ENCODE measurements at places on chromosomes 5 and 9.

DNA sequence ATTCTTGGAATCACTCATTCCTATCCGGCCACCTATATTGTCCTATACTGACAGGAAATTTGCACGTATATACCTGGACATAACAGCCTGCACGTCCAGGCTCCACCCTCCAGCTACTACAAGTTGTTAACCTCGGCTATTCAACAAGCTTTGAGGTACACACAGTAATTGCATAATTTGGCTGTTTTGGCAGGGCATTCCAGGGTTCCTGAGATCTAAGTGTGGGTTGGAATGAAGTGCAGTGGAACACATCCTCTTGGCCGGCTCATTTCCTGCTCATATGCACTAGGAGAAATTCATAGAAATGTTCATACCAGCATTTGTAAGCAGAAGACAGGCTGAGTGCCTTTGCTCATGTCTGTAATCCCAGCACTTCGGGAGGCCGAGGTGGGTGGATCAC is 222.3 kb downstream of the FBXL7 start:
- no peak for DNase-seq

DNA sequence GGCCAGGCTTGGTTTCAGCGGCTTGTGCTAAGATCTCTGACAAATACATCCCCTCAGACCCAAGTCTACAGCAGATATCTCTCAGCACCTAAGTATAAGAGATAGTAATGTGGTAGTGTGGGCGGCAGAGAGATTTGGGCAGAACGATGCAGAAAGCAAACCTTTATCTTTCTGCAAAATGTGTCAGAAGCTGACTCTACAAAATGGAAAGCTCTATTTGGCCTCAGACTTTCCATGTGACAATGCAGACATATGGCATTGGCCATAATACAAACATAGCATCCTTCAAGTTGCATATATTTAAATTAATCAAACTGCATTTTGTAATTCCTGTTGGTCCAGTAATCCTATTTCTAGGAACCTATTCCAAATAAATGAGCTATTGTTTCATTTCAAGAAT is 102.5 kb upstream of the RAI14 start:
- no peak for DNase-seq

DNA sequence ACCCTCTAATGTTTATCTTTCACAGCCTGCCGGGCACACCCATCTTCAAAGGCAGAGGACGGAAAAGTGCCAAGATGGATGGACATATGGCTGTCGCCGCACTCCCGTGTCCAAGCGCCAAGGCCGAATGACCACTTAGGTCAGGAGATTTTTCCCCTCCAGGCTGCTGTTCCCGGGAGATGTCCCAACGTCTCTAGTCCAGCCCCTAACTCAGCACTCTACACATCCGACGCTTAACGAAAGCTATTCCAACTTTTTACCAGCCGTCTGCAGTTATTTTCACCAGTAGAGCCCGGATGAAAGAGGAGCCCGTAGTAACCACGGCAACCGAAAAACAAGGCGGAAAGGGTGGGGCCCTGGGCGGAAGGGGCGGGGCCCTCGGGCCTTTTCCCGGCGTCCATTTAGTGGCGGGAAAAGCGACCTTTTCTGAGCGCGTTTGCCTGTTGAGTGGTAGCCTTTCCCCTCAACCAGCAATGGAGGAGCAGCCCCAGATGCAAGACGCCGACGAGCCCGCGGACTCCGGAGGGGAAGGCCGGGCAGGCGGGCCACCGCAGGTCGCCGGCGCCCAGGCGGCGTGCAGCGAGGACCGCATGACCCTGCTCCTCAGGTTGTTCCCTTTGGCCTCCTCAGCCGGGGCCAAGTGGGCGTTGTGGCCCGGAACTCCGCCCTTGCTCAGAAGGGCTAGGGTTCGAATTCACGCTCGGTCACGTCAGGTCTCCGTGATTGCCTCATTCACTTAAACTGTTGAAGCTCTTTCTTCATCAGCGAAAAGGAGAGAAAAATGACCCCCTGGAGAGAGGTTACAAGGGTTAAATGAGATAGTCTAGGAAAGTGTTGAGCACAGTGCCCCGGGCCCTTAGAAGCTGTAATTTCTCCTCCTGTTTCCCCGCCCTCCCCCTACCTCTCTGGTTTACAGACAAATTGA is at the start of gene CENPH:
TSS of gene CENPH (plus strand) at position 422 of the 925 bp plus-strand sequence. CDS start at position 474, 52 bp downstream.
- DNase-seq, result peak; percentile 89

- DNase-seq, result no peak
These were observed 7.8 kb upstream of the BOD1 start for GRCh38 chr5:173624282-173624681.

DNA sequence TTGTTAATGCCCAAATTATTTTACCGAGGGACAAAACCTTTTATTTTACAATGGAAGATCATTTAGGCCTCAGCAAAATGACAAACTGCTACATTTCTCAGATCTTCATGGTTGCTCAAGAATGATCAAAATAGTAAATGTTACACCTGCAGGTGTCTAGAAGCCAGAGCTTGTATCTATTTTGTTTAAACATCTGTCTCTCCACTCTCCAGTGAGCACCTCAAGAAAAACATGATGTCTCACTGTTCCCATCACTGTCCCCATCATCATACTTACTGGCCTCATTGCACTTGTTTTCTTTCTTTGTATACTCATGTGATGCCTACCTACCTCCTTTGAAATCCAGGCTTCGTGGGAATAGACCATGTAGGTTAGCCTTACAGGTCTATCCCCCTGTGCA is 149.6 kb downstream of the TTLL11 start:
- DNase-seq, result no peak

DNA sequence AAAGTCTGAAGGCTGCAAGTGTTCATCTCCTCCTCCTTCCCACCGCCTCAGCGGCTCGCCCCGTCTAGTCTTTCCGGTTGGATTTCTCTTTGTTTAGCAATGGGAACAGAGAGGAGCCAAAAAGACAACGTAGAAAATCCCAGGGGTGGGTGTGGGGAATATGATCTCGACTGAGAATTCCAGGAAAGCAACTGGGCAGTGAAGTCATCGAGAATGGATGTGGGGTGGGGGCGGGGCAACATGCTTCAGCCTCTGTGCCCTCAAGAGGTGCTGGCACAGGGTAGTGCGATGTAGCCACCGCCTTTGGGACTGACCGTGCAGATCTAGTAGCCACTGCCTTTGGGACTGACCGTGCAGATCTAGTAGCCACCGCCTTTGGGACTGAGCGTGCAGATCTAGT is 12.9 kb downstream of the MSX2 start:
- DNase-seq, result peak; percentile 16

DNA sequence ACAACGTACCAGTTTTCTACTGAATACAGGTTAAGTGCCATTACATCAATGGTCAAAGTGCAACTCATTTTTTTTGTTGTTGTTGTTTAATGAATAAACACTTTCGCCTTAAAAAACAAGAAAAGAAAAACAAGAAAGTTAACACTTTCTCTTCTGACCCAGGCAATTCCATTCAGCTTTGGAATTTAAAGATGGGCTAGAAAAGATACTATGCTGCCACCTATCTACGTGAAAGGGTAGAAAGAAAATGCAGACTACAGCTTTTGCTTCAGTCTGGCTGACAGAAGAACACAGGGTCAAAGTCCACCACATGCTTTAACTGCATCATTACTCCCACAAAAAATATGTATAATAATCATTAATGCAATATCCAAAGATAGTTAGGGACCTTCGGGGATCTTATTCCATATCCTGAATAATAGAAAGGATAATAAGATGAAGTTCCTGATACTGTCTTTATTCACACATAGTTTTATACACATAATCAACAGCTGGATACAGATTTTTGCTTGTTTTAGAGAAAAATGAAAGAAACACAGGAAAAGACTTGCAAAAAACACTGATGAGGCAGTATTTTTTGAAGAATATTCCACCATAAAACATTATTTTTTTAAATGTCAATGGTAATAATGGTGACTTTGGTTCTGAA is 40.4 kb downstream of the ZDHHC21 start:
- DNase-seq, result peak; percentile 4

DNA sequence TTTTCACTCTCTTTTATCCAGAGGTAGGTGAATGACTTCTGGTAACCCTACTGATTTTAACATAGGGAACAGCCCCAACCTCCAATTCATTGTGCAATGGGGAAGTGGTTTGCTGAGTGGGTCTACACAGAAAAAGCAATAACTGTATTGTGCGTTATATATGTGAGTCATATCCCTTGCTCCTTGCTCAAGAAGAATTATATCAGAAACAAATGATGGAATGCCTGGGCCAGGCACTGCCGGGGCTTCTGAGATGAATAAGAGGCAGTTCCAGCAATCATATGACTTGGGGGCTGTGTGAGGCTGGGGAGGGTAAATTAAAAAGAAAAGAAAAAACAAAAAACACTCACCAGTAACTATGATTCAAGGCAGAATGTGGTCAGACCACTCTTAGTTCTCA is 79.2 kb upstream of the ABCA1 start:
- DNase-seq, result peak; percentile 95

- DNase-seq, result no peak
These were observed 18.2 kb upstream of the DAB2IP start for GRCh38 chr9:121633119-121633714.

GRCh38 chr9:93136011-93136440 is 2.0 kb upstream of the NINJ1 start:
- no peak for DNase-seq

DNA sequence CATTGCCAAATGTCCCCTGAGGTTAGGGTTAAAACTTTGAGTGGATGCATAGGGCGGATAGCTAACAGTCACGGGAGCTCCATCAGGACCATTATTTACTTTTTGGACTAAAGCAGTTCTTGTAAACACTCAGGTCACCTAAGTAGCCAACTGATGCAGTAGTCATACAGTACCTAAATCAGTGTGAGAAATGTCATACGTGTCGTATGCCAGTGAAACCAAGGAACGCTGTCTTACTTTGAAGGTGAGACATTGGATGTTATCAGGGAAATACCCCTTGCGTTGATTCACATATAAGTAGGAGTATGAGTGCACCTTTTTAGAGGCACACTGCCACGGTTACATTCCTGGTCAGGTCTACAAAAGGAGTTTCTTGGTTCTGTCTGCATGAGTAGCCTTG is 101.9 kb downstream of the LNPEP start:
- no peak for DNase-seq

GRCh38 chr5:1834022-1834551 is 32.9 kb downstream of the NDUFS6 start:
- no peak for DNase-seq
